ENCODE measurements at places on chromosomes 12 and 14.

DNA sequence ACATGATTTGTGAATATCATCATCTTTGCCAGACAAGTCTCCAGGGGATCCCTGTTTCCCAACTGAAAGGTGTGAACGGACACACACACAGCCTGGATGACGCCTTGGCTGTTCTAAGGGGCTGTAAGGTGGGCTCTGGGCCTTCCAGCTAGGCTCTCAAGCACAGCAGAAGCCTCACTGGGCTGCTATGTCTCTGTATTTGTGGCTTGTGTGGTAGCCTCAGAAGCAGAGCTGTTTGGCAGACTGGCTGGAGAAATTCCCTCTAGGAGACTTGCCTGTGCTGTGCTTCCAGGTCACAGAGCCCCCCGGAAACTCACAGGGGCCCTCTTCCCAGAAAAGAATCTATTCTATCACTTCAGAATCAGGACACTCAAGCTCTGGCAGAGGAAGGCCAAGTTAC lies 21.4 kb downstream of the OTUB2 start:
- no peak for DNase-seq

DNA sequence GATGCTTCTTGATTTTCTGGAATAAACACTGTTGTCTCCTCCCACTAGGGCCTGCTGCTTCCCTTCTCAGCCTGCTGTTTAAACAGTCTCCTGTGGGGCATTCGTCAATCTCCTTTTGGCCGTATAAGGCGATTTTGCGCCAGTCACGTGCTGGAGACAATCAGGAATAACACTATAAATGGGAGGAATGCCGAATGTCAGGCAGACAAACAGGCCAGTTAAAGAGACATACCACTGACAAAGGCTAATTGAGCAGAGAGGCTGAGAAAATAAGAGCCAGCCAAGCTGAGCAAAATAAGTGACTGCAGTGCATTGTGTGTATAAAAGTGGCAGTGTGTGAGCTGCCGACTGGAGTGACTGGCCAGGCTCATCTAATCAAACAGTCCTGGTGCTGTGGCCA lies 23.3 kb downstream of the DMAC2L start:
- DNase-seq, result peak; percentile 95

- DNase-seq, result no peak
Measured at GRCh38 chr12:20631711-20632110, 63.4 kb upstream of the SLCO1C1 start.

- DNase-seq, result no peak
Measured at GRCh38 chr12:118398940-118399339, 22.6 kb downstream of the SUDS3 start.

GRCh38 chr12:48000878-48001504 lies 3.3 kb downstream of the COL2A1 start:
- DNase-seq, result no peak

- DNase-seq, result no peak
Measured at GRCh38 chr12:120540445-120540844, 6.3 kb downstream of the RNF10 start.

DNA sequence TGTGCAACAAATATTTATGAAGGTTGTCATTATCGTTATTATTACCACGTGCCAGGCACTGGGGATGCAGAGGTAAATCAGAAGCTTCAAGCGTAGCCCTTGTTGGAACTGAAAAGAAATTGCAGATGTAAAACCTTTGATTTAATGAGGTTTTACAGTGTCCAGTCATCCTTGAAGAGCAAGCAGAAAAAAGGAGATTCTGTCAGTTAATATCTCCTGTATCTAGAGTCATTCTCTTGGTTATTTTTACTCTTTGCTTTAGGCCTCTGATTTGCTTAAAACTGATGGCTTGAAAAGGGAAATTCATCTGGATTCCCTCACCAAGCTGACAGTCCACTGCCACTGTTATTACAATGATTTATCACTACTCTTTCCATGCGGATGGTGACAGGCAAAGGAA lies 179.3 kb downstream of the GALC start:
- DNase-seq, result no peak

All from NCI-H446 treated with DMSO at 0.1 percent for 48 hours (cell line).